ENCODE measurements at places on chromosomes 13 and 19.
A peak's percentile ranks its signal among the peaks of the same experiment; 100 is the strongest.

- DNase-seq: no peak
Measured at GRCh38 chr13:78382491-78382890, 220.9 kb downstream of the POU4F1 start.

DNA sequence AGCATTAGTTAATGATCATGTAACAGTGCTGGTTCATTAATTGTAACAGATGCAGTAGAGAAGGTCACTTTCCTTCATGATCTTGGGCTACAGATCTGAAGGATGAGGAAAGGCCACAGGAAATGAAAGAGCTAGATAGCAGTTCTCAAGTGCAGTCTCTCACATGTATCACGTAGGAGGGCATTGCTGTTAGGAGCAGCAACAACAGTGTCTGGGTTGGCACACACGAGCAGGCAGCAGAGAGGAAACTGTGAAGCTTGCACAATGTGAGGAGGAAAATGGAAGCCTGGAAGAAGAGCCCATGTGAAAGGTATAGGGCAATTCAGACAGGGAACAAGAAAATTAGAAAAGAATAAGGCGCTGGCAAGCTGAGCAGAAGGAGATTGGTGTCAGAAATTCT, 1741.5 kb downstream of the PCDH9 start:
- no peak for DNase-seq

- DNase-seq: no peak
Measured at GRCh38 chr13:49516467-49516866, 20.7 kb downstream of the PHF11 start.

- DNase-seq: no peak
Measured at GRCh38 chr13:49455007-49455398, 10.9 kb downstream of the SETDB2 start.

GRCh38 chr19:49473868-49474541, at the start of gene FLT3LG:
Gene FLT3LG (plus strand): TSS chr19:49474215. CDS start chr19:49474640, 425 bp downstream.
- peak; percentile 88 for DNase-seq

DNA sequence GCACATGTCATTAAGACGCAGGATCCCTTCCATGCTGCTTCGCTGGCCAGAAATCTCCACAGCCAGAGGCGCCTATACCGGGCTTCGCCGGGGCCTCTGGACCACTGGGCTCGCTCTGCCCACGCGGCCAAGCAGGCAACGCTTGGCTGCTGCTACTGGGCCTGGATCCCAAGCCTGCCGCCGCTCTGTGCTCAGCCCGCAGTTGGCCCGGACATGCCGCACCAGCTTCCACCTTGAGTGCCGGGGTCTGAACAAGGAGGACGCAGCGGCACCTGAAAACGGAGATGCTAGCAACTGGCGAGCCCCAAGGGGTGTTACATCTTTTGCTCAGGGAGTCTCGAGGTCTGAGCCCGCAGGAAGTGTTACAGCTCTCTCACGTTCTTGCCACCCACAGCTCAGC, 409.9 kb upstream of the SGCG start:
- no peak for DNase-seq

DNA sequence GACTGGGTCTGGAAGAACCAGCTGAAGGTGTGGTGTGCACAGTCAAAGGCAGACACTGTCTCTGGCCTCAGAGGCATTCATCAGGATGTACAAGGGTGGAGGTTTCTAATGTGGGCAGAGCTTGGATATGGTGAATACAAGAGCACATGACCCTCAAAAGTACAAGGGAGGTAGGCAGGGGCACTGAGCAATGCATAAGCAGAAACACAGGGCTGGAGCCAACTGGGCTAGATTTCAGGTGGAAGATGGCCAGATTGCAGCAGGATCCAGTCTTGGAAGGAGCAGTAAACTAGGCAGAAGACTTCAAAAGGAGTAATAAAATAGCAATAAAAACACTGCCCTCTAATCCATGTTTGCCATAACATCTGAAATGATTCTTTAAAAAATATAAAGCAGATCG, 417.1 kb downstream of the OLFM4 start:
- no peak for DNase-seq

GRCh38 chr13:29008296-29008695, 188.2 kb downstream of the MTUS2 start:
- no peak for DNase-seq

GRCh38 chr19:50022823-50023222, 2.3 kb downstream of the VRK3 start:
- DNase-seq: no peak

- no peak for DNase-seq
Measured at GRCh38 chr19:24060687-24061356, 26.2 kb upstream of the ZNF254 start.

- no peak for DNase-seq
Measured at GRCh38 chr13:106561551-106562170, 6.3 kb downstream of the ARGLU1 start.

- no peak for DNase-seq
Measured at GRCh38 chr13:111904701-111905608, 162.0 kb upstream of the SOX1 start.

GRCh38 chr13:80262051-80262695, 78.8 kb downstream of the SPRY2 start:
- no peak for DNase-seq

- DNase-seq: no peak
Measured at GRCh38 chr19:35462476-35462953, 14.5 kb downstream of the FFAR2 start.

- DNase-seq: no peak
Measured at GRCh38 chr13:97948041-97948440, 5.4 kb upstream of the IPO5 start.

- no peak for DNase-seq
Measured at GRCh38 chr19:45558399-45558878, 26.2 kb downstream of the OPA3 start.

DNA sequence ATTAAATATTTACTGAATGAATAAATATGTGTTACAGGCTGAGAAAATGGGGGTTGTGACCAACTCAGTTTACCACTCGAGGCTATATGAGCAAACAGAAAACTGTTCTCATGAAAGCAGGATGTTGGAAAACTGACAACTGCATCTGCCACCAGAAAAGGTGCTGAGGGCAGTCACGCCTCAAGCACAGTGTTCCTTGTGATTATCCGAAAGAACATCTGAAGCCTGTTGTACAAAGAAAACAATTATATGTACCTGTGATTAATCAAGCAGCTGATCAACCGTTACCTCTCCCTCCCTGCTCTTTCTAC, 6.2 kb upstream of the KLK13 start:
- DNase-seq: no peak

GRCh38 chr19:52191389-52191788, 1.5 kb downstream of the PPP2R1A start:
- DNase-seq: no peak

DNA sequence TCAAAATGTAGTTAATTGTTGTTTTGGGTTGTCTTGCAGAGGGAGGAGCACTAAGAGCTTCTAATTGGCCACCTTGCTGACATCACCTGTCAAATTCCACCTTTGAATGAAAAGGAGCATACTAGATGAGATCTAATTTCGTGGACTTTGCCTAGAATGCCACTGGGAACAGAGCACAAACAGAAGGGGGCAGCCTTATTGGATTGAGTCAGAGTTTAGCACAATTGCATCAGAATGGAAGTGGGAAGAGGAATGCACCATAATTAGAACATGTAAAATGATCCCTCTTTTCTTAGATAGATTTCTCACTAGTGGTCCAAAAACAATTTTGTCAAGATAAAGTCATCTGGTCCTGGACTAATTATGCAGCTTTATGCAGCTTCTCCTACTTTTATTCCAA, 1552.2 kb downstream of the PCDH9 start:
- DNase-seq: no peak

- DNase-seq: no peak
Measured at GRCh38 chr19:55095260-55096060, 19.8 kb downstream of the EPS8L1 start.

DNA sequence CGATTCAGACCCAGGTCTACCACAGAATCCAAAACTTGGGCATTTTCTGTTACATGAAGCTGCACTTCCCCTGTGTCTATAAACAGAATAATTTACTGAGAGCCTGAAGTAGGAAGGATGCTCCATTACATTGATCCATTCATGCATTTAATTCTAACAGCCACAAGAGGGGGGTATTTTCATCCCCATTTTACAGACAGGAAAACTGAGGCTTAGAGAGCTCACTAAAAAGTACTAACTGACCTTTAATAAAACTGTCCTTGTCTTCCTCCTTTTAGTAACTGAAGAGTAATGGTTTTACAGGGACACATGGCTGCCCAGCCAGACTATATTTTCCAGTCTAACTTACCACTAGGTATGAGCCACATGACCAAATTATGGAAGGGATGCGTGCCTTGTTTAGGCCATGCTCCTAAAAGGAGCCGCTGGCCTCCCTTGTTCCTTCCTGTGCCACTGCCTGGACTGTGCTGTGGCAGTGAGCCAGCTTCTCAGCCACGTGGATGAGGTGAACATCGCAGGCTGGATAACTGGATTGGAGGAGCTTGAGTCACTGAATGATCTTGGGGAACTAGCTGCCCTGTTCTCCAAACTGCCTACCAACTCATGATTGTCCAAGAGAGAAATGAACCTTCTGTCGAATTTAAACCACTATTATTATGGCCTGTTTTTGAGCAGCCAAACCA, 108.3 kb downstream of the DOCK9 start:
- DNase-seq: no peak

- no peak for DNase-seq
Measured at GRCh38 chr13:44451126-44451525, 77.5 kb downstream of the SERP2 start.

DNA sequence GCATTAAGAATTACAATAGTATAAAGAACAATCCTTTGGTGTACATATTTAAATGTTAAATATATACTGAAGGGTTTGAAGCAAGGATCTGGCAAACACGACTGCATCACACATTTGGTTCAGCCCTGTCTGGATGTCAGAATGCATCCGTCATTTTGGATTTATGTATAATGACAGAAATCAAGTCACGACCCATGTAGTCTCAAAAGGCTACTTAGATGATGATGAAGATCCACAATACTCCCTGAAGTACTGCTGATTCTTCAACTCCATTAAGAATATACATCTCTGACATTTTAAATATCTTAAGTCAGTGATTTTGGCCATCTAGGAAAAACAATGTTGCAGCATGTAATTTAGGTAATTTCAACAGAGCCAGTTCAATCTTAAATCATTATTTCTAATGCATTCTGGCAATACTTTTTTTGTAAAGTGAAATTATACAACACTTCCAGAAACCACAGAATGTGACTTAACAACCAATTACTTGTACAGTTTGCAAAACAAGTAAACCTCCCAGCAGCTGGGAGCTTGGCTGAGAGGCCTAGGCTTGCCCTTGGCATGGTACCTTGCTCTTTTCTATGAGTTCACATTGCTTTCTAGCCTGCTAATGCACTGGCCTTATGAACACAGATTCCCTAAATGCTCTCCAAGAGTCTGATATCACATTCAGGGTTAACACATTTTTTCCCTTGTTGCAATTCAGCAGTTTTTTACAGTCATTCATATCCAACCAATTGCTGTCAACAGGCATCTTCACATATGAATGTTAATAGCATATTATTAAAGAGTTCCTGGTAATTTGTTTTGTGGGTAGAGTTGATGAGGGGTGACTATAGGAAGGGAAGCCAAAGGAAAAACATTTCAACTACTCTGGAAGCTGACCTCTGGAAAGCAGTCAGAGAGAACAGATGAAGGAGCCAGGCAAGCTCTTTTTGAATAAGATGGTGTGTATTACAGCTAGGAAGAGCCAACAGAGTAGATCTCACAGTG, 175.2 kb downstream of the ENOX1 start:
- DNase-seq: no peak

- DNase-seq: no peak
Measured at GRCh38 chr19:5046339-5047039, 77.6 kb downstream of the KDM4B start.

GRCh38 chr19:5484398-5485285, 29.4 kb downstream of the ZNRF4 start:
- no peak for DNase-seq

GRCh38 chr19:9793071-9793591, 24.6 kb upstream of the ZNF846 start:
- DNase-seq: peak; percentile 82
